ENCODE measurements at places on chromosomes 6 and 20.

- no peak for DNase-seq
These were observed 104.9 kb downstream of the RPS12 start for GRCh38 chr6:132919045-132919860.

GRCh38 chr6:134826889-134827737 lies 122.8 kb downstream of the ALDH8A1 start:
- DNase-seq = no peak

DNA sequence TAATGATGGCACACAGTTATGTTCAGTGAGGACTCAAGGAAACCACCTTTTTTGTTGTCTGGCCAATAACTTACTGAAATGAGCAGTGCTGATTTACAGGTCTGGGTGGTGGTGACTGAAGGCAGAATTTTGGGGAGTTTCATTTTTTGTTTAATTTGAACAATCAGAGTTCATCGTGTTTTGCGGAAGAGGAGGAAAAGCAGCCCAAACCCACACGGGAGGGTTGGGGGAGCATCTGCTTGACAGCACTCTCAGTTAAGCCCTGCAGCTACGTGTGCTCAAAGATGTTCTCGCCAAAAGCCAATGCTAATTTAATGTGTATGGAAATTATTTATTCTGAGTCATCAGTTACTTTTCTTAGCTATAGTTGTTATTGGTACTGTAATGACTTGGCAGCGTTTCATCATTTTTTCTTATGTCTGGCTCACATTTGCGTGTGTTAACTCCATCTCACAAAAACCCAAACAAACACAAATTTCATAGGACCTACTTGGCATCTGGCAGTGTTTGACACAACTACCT lies 89.2 kb downstream of the UST start:
- DNase-seq = no peak

DNA sequence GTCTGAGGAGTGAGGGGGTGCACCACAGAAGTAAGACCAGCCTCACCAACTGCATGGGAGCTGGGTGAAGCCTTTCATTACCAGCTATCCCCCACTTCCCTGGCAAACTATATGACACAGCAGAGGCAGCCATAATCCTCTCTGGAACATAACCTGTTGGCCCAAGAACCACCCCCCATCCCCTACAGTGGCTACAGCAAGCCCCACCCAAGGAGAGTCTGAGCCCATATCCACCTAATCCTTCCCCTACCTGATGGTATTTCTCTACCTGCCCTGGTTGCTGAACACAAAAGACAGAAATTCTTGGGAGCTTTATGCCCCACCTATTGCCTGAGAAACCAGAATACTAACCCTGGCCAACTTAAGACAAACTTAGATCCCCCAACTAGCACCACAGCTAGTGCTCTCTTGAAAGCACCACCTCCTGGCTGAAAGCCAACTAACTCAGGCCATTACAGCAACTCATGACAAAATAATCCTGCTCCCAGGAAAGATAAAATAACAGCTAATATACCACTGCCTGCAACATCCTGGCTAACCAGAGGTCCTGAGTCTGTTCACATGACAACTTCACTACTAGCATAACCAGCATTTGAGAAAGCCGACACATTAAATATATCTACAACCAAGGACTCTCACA lies 11.2 kb downstream of the RNGTT start:
- DNase-seq = no peak

DNA sequence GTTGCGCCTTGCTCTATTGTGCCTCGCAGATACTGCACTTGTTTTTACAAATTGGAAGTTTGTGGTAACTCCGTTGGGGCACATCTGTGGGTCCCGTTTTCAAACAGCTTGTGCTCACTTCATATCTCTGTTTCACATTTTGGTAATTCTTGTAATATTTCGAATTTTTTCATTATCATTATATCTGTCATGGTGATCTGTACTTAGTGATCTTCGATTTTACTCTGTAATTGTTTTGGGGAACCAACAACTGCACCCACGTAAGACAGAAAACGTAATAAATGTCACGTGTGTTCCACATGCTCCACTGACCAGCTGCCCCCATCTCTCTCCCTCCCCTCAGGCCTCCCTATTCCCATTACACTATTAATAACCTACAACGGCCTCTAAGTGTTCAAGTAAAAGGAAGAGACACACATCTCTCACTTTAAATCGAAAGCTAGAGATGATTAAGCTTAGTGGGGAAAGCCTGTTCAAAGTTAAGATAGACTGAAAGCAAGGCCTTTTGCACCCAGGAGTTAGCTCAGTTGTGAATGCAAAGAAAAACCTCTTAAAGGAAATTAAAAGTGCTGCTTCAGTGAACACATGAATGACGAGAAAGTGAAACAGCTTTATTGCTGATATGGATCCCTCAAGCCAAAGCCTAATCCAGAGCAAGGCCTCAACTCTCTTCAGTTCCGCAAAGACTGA lies 26.9 kb downstream of the TTLL2 start:
- no peak for DNase-seq

DNA sequence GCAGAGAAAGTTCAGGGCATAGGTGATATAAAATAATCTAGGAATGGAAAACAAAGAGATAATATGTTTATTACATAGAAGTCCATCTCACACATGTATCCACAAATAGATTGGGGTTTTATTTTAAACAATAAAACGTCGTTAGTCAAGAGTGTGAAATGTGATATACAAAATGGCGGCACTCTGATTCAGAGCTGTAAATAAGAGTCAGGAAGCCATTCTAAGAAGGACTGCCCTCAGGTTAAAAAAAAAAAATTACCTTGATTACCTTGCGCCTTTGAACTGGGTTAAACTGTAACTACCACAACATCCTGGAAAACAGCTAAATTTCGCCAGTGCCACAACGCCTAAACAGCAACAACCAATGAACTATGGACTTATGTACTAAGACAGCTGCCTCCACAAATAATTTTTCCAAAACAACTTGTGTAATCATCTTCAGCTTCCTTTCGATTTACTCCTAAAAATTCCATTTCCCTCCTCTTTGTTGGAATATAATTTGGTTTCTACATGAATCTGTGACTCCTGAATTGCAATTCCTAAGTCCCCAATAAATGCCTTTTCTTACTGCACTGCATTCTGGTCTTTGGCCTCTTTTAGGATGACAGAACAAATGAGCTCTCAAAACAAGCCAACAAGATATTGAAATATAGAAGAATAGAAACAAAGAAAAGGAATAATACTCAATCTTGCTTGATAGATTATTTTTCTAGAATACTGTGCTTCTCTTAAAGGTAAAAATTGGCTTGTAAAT lies 1019.5 kb upstream of the MAP3K7 start:
- no peak for DNase-seq

DNA sequence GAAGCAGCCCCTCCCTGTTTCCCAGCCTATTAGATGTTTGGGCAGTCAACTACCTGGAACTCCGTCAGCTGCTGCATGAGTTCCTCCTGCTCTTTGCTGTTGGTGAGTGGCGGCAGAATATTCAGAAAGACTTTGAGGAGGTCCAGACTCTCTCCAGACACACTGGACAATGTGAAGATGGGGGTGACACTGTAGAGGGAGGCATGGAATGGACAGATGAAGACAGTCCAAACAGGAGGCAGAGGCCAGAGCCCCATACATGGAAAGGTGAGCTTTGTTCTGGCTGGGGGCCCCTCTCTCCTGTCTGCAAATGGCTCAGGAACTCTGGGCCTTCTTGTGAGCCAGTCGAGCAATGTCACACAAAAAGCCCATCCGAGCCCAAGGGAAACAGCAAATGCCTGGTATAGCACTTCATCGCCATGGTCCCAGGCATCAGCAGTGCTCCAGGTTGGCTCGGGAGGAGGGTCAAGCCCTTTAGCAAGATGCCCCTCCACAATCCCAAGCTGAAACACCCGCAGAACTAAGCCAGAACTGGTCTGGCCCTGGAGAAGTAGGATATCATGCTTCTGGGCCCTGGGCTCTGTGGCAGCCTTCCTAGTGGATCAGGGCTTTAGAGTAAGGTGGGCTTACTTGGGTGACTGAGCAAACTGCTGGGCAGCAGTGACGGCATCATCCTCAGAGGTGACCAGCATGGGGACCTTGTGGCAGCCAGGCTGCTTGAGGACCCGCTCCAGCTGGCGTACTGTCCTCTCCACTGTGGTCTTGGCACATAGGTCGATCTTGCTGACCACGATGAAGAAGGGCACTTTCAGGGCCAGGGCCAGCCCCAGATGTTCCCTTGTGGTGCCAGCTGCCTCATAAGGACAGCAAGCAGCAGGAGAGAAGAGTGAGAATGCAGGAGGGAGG lies 4.9 kb downstream of the GTPBP2 start:
- no peak for DNase-seq

GRCh38 chr6:161128680-161129196 lies 137.2 kb downstream of the MAP3K4 start:
- no peak for DNase-seq

GRCh38 chr6:119586250-119586882 lies 236.8 kb upstream of the MAN1A1 start:
- DNase-seq = peak; percentile 44

GRCh38 chr6:1080453-1081337 lies 231.2 kb upstream of the FOXQ1 start:
- no peak for DNase-seq

DNA sequence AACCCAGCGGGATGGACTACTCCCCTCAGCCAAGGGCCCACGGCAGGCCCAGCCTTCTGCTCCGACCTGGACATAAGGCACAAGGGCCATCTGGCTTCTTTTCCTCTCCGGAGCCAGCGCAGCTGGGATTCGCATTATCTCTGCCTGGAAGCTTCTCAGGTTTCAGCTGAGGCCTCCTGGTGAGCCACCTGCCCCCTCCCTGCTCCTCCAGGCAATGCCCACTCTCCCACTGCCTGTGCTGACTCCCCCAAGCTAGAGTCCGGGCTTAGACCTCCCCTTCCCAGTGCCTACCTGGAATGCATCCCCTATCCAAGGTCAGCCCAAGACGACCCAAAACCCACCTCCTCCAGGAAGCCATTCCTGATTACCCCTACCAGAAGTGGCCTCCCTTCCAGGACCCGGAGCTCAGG lies 60.7 kb downstream of the EZR start:
- no peak for DNase-seq

DNA sequence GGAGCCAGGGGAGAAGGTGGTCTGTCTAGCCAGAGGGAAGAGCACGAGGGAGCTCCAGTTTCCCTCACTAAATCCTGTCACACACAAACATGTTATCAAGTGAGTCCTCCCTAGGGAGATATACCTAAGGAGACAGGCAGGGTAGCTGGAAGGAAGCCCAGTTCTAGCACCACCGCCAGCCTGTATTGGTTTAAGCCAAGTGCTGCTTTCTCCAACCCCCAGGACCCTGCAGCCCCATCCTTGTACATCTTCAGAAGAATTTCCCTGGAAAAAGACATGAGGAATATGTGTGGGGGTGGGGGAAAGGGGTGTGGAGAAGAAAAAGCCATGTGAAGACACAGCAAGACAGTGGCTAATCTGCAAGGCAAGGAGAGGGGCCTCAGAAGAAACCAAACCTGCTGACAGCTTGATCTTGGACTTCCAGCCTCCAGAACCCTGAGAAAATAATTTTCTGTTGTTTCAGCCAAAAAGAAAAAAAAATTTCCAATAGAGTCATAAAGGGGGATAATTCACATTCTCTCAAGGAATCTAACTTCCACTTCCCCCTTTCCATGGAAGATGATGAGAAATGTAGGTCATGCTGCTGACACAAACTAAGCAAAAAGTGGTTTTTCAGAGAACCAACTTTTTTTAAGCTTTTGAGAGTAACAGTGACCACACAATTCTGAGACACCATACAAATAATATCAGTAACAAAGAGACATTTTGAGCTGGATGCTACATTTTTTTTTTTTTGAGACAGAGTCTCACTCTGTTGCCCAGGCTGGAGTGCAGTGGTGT lies 103.2 kb upstream of the PRDM1 start:
- no peak for DNase-seq

GRCh38 chr6:100404051-100404450 lies 60.7 kb downstream of the SIM1 start:
- no peak for DNase-seq

DNA sequence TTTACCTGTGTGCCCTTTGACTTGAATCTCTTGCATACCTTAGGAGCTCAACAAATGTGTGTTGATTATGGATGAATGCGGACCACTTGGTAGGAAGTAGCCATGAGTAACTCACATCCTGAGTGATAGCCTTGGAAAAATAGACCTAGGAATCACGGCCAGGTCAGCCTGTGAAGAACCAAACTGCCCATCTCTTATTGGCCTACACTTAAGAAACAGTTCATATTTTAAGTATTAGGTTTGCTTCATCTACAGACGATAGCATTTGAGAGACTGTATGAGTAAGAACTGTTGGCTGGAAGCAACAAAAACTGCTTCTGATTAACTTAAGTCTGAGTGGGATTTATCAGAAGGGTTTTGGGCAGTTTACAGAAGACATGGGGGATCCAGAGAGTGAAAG lies 320.1 kb upstream of the PRND start:
- no peak for DNase-seq

- no peak for DNase-seq
These were observed 43.6 kb upstream of the IYD start for GRCh38 chr6:150325066-150325772.

DNA sequence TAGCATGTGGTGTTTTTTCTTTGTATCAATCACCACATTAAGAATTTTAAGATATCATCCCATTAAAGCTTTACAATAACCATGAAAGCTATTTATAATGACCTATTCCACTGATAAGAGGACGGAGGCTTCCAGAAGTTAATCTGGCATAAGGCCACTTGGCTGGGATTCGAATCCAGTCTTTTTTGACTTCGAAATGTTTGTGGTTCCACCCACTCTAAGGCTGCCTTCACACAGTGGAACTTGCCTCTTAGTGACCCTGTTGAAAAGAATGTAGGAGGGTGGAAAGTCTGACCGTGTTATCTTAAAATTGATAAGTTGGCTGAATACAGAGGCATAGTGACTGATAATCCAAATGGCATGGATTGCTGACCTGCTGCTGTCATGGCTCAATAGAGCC lies 959.7 kb downstream of the KIF16B start:
- no peak for DNase-seq

GRCh38 chr6:30480536-30481156 lies 8.7 kb upstream of the HLA-E start:
- peak; percentile 37 for DNase-seq

DNA sequence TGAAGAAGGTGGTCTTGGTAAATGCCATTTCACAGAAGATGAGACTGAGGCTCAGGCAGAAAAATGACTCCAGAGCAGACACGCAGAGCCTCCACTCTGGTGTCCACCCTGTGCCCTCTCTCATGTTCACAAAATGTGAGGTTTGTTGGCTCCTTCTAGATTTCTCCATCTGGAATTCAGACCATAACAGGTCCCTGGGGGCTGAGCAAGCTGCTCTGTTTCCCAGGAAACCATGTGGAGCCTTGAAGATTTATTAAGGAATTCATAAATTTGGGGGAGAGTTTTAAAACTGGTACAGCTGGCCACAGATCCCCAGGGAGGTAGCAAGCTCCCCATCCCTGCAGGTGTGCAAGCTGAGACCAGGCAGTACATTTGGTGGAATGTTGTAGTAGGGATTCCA lies 38.8 kb upstream of the SIRPA start:
- DNase-seq = no peak

GRCh38 chr6:113871975-113872374 lies 14.8 kb downstream of the MARCKS start:
- DNase-seq = no peak

GRCh38 chr6:144641286-144641685 lies 356.2 kb downstream of the UTRN start:
- DNase-seq = no peak

- no peak for DNase-seq
These were observed 31.7 kb upstream of the ASXL1 start for GRCh38 chr20:32326504-32326845.
